Upper lobe of right lung (tissue), 1 donor: ENCODE measurements at places on chromosomes 13 and 19. TPM values are rescaled to one million over a fixed set of nuclear protein-coding genes. Genes with fewer than 3 reads are reported as not detected.

DNA sequence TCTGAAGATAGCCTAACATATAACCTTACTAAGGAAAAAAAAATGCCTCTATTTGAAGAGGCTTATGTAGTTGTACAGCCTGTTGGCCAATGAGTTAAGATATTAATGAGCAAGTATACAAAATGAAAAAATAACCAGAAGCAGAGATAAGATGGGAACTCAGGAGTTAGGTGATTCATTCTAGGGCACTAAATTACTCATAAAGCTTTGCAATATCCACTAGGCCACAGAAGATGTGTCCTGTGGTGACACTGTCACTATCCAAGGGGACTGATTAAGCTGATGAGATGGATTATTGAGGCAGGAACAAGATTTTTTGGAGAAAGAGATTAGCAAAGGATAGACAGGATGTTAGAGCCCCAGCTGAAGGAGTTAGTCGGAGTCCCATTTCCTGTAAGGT lies 99.6 kb downstream of the LIG4 start:
- H3K4me3 ChIP-seq = no peak overlapping the region
- no peaks in the 10 kb centered on the region for H3K4me1 ChIP-seq
- H3K36me3 ChIP-seq = no peaks in the 10 kb centered on the region
- H3K27me3 ChIP-seq = no peaks in the 10 kb centered on the region

DNA sequence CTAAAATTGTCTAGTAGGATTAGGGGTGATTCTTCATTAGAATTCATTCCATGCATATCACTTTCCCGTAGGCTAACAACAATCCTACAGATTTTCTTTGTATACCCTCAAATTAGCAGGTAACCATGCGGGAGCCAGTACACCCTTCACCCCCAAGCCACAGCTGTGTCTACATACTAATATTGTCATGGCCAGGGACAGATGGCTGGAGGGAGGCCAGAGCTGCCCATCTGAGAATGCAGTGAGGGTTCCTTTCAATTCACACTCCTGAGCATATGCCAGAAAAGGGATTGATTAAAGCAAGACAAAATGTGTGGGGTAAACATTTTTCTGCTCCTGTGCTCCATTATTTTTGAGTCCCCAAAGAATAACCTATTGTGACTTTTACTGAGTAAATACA lies 68.9 kb downstream of the FREM2 start:
- no peak for DNase-seq
- H3K4me3 ChIP-seq = no peak overlapping the region
- H3K27ac ChIP-seq = no peak overlapping the region
- no peaks in the 10 kb centered on the region for H3K36me3 ChIP-seq
- H3K27me3 ChIP-seq = no peaks in the 10 kb centered on the region
- no peaks in the 10 kb centered on the region for H3K4me1 ChIP-seq

- H3K27ac ChIP-seq = no peak overlapping the region
- peaks cover 21% of the 10 kb centered on the region for H3K4me1 ChIP-seq
- H3K27me3 ChIP-seq = no peaks in the 10 kb centered on the region
- no peaks in the 10 kb centered on the region for H3K36me3 ChIP-seq
- DNase-seq = no peak
Observed at GRCh38 chr13:40273253-40274025, 393.0 kb downstream of the FOXO1 start.

The CLEC17A gene
- total RNA-seq = not detected

The PEAK3 gene
- total RNA-seq = 4.5 TPM

The RGL3 gene
- 54.6 TPM for total RNA-seq
